Activated gamma-delta T cell (primary cell): ENCODE measurements at places on chromosomes 7 and 10.

DNA sequence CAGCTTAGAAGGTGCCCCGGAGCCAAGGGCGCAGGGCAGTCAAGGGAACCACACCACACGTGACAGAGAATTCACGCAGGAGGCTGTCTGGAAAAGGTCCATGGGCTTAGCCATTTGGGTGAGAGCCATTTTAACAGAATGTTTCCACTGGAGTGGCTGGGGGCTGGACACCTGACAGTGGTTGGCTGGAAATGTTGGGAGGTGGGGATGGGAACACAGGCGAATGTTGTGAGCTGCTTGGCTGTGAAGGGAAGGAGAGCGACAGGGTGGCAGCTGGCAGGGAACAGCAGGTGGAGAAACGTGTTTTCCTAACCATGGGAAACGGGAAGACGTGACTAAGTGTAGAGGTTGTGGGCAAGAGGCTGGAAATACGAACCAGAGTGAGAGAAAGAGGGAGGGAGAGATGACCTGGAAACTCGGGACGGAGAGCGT, 100.5 kb upstream of the ZNF32 start:
- no peak for DNase-seq

DNA sequence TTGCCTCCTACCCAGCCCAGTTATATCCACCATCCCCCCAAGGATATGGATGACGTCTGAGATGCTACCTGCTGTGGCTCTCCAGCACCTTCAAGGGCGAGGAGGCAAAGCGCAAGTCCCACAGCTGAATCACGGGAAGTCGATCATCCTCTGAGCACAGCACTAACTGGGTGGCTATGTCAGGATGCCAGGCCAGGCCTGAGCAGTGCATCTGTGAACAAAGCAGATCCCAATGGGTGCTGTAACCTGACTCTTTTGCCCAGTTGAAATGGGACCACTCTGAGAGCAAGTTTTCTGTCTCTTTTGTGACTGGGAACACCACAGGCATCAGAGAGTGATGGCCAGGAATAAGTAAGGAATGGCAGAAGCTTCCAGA, 12.3 kb downstream of the SEC31B start:
- DNase-seq = no peak

- DNase-seq = no peak
These were observed 201.7 kb upstream of the PRSS58 start for GRCh38 chr7:142459551-142459963.

DNA sequence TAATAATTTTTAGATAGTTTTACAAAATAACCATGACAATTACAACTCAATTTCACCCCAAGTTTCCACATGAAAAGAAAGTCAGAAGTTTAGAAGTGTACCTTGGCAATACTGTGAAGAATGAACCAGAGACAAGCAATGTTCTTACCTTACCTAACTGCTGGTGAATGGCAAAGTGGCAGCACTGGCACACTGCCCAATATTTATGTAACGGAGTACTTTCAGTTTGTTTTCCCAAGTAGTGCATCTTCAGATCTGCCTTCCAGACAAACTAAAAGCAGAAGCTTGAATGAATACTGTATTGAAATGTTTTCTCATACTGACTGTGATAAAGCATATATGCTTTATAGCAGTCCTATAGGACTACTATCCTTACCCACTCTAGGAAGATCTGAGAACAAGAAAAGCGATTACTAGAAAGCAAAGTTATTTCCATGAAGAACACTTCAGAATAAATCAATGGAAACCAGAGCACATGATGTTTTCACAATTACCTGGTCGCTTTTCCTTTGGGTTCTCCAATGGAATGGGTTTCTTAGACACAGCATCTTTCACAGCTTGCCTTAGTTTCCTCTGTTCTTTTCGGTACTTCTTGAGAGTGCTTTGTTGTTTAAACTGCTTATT, 1.5 kb downstream of the NOC3L start:
- no peak for DNase-seq

DNA sequence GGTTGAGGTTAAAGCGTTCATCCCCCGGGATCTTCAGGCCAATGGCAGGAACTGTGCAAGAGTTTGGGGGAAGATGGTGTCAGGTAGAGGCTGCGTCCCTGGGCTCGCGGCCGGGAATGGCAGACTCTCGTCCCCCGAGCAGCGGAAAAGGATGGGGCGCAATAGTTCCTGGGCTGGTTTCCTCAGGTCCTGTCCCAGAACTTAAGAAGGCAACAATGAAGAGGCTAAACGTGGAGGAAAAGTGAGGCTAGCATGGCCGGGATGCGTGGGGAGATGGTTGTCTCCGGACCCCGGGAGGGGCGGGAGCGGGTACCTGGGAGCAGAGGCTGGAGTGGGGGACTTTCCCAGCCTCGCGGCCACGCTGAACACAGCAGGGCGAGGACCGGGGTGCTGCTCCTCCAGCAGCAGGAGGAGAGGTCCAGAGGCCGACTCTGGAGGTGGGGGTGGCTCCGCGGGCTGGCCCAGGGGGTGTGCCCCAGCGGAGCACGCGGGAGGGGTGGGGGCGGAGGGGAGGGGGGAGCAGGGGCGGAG, 882 bp downstream of the IRF5 start:
- no peak for DNase-seq
